ENCODE measurements at places on chromosomes 3 and 15.

- DNase-seq: no peak
These were observed 35.1 kb downstream of the TMOD3 start for GRCh38 chr15:51864408-51865056.

- no peak for DNase-seq
These were observed 69.8 kb upstream of the BOC start for GRCh38 chr3:113141543-113141942.

DNA sequence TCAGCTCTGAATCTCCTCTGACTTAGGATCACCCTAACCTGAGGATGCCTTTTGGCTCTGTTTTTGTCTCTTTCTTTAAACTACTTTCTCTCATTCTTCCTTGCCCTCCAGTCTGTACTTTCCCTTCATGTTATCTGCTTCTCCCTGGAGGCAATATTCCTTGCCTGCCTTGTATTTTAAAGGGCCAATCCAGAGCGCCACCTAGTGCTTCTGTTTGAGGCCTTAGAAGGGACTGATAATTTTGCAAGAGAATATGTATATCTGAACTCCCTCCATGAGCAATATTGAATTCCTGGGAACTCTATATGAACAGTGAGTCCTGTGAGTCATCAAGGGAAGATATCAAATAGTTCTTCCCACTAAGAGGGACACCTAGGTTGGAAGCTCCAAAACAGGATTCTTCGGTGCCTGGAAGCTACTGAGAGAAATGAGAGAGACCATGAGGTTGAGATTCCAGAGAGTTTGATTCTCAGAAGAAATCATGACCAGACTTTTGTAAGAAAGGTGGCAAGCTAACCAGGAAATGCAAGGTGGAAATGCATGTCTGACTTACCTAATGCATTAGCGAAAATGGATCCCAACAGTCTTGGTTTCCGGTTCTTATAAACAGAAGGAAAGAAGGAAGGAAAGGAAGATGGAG, 203.8 kb upstream of the CD96 start:
- peak; percentile 71 for DNase-seq

DNA sequence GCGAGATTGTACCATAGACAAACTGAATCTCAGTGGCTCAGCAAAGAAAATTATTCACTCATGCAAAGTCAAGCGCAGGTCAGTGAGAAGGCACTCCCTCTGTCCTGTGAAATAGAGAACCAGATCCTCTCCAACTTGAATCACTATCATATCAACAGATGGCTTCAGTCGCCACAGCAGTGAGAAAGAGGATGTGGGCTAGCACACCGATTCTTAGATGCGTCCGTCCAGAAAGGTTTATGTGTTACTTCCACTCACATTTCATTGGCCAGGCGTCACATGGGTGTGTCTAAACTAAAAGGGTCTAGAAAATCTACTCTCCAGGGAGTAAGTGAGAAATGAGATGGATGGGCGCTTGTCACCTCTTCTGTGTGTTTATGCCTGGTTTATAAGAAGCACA, 141.6 kb upstream of the KBTBD8 start:
- DNase-seq: peak; percentile 21

GRCh38 chr3:147654827-147655226, 245.7 kb downstream of the ZIC1 start:
- no peak for DNase-seq

DNA sequence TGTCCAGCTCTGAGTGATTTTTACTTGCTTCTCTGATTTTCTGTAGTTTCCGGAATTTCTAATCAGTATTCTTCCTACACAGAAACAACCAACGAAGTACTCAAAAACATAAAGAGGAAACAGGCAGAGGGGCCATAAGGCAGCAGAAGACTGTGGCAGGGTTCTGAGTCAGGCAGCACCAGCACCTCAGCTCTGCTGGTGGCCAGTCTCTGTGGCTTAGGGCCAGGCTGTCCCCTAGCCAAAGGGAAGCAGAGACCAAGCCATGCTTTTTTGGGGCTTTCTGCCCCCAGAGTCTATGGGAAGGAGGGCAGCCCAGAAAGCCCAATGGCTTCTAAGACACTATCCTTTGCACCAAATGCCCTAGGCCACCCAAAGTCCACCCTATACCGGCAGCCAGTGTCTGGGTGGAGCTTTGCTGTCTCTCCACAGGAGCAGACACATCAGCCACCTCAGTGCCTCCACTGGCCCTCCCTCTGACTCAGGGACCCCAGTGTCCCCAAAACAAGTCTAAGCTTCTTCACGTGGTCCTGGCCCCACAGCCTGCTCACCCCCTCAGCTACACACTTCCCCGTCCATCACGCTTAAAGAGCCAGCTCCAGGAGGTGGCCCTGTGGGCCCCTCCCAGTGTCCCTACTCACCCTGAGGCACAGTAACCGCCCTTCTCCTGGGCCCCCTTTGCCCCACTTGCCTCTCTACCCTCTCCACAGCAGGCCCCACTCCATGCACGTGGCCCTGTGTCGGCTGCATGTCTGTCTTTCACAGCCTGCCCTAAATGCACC, 46.2 kb downstream of the CCDC12 start:
- peak; percentile 76 for DNase-seq

DNA sequence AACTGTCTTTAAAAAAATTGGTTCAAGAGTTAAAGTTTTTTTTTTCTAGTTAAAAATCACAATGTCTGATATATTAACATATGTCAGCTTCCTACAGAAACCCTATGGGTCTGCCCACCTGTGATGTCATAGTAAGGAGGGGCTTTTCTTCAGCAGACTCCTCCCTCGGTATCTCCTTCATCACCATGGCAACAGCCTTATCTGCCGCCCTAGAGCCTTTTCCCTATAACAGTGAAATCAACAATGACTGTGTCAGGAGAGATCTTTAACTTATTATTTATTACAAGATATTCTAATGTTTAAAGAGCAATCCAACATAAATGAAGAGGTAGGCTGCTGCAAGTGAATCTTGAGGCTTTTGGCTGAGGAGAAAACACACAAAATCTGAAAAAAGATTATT, 138.7 kb downstream of the PEX5L start:
- DNase-seq: peak; percentile 8

DNA sequence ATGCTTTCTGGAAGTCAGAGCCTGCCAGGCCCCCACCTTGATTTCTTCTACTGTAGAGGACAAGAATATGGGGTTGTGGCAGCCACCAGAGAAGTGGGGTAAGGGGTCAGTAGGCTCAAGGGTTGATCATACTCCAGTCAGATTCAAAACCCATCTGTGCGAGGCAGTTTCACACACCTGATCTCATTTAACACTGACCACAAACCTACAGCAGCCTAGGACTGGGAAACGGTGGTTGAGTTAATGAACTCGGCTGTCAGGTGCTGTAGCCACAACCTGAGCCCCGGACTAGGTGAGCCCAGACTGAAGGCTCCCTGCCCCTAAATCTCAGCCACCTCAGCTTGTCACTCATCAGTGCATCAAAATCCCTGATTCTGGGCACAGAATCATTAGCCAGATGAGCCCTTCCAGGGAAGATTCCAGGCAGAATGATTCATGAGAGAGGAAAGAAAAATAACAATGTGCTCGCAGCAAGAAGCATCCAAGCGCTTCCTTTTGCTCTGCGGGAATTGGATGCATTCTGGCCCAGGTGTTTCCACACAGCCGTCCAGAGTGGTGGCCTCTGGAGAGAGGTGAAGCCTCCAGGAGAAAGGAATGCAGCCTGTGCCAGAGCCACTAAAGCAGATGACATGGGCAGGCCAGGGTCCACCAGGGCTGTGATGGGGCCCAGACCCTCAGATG, 102.1 kb downstream of the SRGAP3 start:
- DNase-seq: no peak

- DNase-seq: peak; percentile 50
These were observed 25.8 kb downstream of the ANP32A start for GRCh38 chr15:68794863-68795262.

DNA sequence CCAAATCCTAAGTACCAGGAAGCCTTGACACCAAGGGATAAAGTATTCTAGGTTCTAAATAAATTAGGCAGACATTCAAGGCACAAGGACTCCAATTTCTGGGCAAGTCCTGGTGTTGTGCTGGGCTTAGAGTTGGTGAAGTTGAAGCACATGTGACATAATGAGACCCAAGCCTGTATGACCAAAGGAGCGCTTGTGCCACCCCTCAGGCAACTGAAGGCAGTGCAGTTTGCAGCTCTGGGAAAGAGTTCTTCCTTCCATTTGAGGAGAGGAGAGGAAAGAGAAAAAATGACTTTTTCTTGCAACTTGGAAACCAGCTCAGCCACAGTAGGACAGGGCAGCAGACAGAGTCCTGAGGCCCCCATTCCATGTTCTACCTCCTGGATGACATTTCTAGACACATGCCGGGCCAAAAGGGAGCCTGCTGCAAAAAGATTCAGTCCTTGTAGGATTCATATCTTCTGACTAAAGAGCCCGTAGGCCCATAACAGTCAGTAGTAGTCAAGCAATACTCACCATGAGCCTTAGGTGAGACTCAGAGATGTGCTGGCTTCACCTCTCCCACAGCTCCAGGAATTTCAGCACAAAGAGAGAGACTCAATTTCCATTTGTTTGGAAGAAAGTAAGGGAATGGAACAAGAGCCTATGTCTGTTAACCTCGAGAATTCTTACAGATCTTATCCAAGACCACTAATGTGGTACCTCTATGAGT, 588.8 kb upstream of the BCHE start:
- peak; percentile 67 for DNase-seq

DNA sequence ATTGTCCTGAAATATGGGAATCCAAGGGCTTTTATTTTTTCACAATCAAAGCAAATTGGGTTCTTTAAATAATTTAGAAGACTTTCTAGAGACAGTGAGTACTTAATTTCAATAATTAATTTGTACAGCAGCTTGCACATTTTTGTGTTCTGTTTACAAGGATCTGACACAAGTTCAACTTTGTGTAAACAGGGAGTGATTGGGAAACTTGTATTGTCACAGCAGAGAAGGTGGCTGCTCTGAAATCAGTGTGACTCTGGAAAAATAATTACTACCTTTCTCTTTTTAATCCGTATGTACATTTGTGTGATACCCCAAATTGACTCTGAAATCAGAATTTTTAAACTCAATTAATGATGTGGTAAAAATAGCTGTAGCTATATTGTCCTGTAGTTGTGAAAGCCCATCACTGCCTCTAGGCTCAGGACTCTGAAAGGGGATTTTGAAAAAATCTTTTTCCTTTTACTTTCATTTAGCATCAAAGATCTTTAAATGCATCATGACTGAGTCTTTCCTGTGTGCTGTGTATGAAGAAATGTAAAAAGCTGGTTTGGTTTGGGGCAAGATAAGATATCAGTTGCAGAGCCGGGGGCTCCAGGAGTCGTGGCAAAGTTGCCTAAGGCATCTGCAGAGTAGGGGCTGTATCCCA, 45.1 kb downstream of the MFSD1 start:
- peak; percentile 10 for DNase-seq

- DNase-seq: no peak
These were observed 174.6 kb downstream of the CHST2 start for GRCh38 chr3:143294188-143294587.

DNA sequence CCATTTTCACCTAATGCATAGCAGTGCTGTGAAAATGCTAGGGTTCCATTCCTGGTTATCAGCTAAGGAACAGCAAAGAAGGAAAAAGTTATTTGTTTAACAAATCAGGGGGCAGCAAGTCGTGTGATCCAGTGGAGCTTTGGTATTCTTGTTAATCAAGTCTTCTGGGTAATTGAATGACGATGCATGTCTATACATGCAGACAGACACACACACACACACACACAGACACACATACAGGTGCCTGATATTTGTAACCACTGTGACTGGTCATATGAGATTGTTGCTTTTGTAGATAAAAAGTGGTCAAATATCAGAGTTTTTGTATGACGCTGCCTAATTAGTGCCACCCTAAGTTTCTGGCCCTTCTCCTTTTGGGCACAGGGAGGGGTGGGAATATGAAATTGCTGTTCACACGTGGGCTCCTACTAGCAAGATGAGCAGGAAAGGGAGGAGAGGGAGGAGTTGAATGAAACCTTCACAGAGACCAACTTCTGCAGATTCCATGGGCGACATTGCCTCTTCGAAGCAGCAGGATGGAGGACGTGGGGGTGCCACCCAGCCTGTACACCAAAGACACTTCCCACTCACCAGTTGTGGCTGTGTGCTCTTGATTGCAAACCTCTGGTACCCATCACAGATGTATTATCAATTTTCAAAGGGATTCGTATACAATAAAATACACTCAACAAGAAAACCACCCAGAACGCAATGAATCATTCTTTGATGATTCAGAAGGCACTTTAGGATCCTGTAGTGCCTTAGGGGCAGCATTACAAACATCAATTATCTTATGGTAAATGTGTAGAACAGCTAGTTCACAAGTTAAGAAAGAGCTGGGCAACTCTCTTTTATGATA, 281.9 kb upstream of the ICE2 start:
- DNase-seq: no peak

DNA sequence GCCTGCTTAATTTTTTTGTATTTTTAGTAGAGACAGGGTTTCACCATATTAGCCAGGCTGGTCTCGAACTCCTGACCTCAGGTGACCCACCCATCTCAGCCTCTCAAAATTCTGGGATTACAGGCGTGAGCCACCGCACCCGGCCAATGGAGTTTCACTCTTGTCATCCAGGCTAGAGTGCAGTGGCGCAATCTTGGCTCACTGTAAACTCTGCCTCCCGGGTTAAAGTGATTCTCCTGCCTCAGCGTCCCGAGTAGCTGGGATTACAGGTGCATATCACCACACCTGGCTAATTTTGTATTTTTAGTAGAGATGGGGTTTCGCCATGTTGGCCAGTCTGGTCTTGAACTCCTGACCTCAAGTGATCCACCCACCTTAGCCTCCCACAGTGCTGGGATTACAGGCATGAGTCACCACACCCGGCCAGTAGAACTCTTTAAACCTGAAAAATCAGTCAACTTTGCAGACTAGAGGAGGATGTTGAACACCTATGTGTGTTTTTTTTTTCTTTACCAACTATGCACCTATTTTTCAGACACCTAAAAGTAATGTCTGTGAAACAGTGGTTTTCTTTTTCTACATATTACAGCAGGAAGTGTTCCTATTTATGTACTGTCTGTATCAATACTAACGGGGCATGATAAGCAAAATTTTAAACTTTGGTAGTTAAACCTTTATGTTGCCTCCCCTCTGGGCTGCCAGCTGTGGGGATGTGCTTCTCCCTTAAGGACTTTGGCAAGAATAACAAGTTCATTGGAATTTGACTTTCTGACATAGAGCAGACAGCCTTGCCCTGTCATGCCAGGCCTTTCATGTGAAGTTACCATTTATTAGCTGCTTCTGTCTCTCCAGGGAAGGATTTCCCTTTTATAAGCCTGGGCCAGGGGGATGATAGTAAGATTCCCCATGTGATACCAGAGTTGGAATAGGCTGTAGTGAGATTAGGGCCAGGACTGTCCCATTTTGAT, 8.1 kb downstream of the ARIH2 start:
- DNase-seq: no peak
